ENCODE measurements at places on chromosomes 5 and 9.

DNA sequence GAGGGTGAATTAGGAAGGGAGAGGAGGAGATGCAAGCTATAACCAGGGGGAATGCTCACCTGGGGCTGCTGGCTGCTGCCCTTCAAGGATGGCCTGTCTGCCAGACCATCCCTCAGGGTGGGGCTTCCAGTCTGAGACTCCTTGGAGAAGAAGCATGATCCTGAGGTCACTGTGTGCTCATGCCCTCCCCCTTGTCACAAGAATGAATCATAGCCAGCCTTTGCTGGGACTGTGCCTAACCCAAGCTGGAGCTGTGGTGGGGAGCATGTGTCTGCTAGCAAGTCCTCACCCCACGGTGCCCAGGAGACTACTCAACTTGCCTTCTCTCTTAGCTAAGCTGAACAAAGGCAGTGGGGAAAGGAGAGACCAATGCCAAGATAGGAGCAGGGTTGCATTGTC is 463.6 kb downstream of the SPOCK1 start:
- no peak for DNase-seq

DNA sequence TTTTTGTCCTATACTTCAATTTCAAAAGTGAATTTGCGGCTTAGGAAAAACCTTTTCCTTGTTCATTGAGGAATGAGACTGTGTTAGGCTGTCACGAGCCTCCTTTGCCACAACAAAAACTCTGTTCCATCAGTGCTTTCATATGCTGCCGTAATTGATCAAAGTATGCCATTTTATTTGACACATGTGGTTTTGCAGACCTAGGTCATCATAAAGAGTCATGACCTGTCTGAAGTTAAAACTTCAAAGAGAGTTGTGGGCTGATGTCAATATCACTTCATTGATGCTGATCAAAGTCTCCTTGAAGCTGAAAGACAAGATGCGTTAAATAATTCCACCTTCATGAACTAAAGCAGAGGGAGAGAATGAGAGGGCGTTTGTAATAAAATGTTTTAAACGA is 55.5 kb downstream of the SYK start:
- DNase-seq = no peak

- no peak for DNase-seq
Measured at GRCh38 chr5:84239494-84239893, 145.2 kb downstream of the EDIL3 start.

DNA sequence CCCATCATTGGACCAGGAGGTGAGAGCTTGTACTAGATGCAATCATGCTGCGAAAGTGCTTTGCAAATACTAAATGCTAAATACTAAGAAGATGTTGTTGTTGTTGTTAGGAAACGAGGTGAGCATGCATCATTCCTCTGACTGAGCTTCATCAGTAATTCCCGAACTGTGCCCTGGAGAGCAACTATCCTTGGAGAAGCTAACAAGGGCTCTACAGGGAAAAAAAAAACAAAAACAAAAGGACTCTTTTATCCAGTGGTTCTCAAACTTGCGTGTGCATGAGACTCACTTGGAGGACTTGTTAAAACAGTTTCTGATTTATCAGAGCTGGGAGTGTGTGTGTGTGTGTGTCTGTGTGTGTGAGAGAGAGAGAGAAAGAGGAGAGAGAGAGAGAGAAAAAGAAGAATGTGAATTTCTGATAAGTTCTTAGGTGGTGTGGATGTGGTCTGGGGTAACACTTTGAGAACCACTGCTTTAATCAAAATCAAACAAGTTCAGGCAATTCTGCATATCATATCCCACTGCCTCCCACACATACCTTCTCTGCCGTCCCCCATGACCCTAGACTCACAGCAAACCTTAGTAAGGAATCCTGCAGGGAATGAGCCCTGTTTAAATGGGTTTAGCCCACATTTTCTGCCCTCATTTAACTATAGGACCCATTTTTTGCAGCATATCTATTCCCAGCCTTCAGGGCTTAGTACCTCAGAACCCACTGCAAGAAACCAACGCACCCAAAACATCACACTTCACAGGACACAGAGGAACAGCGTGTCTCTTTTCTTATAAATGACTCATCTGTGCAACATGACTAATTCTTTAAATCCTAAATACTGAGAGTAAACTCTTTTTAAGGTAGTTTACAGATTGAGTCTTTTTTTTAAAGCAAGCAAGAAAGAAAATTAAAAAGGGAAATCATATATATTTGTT is 48.9 kb downstream of the PDE6A start:
- DNase-seq = no peak

GRCh38 chr5:136811551-136811950 is 446.2 kb upstream of the TRPC7 start:
- no peak for DNase-seq

- no peak for DNase-seq
Measured at GRCh38 chr5:35227720-35228119, 2.6 kb downstream of the PRLR start.

DNA sequence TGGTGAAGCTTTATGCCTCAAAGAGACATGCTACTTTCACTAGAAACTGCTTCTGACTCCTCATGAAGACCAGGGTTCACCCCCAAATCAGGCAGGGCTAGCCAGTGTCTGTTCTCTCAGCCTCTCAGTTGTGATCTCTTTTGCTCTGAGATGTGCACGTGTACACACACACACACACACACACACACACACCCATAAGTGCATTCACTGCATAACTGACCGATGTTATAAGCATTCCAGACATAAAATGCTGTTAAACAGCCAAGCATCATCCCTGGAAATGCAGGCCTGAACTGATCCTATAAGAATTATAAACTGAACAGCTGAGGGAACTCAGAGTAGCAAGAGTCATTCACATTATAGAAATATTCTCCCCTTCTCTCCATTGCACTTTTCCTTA is 85.0 kb downstream of the FSTL4 start:
- no peak for DNase-seq

DNA sequence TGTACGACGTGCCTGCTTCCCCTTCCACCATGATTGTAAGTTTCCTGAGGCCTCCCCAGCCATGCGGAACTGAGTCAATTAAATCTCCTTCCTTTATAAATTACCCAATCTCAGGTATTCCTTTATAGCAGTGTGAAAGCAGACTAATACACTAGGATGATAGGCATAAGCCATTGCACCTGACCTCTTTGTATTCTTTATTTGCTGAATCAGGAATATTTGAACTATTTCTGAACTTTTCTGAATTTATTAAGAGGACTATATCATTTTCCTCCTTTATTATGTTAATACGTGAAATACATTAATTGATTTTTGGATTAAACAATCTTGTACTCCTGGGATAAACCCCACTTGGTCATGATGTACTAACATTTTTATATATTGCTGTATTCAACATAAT is 28.2 kb upstream of the NR4A3 start:
- DNase-seq = no peak

GRCh38 chr5:72221541-72221940 is 98.5 kb downstream of the MRPS27 start:
- no peak for DNase-seq

DNA sequence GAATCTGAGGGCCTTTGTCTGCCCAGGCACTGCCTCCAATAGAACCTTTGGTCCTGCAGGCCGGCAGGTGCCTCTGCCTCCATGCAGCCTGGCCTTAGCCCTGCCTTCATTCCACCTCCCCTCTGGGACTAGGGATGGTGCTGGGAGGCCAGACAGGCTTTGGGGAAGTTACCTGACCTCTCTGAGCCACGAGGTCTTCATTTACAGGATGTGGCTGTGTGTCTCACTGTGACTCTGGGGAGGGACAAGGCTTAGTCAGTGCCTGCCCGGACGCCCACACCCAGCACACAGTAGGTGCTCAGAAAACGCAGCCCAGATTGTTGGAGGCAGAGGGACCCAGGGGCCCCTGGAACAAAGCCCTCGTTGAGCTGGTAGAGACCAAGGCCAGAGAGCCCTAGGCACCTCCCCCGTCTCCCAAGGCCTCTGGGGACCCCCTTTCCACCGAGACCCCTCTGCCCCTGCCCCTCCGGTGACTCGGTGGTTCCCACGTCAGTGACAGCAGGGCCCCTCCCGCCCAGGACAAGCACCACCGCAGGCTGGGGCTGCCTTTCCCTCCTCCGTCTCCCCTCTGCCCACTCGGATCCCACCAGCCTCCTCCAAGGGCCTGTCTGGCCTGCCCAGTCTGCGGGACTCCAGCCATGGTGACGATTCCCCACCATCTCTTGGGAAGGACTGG is 46.9 kb upstream of the EGFL7 start:
- no peak for DNase-seq

GRCh38 chr9:20289423-20290010 is 332.8 kb downstream of the MLLT3 start:
- no peak for DNase-seq

GRCh38 chr5:51664491-51665250 is 281.4 kb downstream of the ISL1 start:
- no peak for DNase-seq

DNA sequence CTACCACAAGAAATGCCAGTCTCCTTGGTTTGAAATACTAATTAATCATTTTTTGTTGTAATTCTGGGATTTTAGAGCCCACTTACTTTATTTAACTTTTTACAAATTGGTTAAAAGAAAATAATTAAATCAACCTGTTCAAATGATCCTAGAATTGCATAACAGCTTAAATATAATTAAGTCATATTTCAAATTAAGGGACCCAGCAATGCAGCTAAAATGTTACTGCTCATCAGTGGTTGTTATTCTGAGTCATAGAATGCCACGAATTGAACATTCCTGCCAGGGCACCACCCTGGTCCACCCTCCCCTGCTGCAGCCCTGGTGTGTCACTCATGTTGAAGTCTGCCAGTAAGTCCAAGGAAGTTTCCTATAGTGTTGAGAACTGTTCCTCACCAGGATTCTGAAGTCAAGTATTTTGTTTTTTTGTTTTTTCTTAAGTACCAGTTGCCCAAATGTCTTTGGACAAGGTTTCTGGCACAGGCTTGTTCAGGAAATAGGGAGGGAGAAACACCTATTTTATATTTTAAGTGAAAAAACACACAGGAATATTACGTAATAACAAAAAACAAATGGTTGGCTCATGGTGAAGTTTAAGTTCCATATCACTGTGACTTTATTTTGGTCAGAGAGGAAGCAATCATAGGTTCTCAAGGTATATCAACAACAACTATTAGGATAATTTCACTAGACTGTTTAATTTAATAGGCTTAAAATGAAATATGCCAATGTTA is 4.3 kb upstream of the ITGA1 start:
- no peak for DNase-seq

DNA sequence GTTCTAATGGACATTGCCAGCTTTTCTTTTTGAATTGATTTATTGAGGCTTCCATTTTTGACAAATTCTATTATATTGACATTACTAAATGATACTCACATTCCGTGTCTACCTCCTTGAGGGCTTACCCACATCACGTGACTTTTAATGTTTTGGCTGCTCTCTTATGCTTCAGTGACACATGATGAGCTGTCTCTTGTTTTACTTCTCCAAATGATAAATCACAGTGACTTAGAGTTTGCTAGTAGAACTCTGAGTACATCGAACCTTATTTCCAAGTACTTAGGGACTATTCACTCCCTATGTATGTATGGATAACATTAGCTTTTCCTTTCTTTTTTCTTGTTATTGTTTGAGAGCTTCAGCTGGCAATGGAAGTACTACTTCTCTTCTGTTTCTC is 169.8 kb upstream of the KCNN2 start:
- DNase-seq = no peak

DNA sequence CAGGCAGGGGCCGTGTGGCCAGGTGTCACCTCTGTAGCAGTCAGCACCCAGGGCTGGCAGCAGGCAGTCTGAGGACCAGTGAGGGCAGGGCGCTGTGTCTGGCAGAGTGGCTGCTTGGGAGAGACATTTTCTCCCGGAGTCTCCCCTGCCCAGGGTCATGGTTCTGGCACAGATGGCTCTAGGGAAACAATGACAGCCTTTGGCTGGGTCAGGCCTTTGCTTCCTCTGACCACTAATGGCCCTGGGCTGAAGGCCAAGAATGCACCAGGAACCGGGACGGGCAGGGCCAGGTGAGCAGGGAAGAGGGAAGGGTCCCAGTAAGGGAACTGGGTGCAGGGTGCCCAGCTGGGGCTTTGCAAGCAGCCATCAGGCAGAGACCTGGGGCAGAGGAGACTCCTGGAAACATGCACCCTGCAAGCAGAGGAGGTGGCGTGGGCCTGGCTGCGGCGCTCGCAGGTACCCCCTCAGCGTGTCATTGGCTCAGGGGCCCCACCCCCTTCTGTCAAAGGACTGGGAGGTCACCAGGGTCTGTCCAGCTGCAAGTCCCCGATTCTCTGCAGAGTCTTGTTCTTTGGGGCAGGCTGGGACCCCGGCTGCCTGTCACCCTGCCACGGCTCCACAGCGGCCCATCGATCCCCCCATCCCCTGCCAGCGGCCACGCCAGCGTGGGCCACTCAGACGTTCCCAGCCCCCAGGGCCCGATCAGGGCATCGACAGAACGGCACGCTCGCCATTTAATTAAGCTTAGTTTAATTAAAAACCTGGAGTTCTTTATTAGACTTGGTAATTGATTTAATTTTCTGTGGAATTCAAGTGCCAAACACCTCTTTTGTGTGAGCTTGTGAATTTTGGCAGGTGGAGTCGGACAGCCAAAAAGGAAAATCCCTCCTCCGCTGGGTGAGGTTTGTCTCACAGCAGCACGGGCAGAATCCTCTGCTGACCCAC is 18.9 kb upstream of the TMEM250 start:
- no peak for DNase-seq

- DNase-seq = no peak
Measured at GRCh38 chr9:124137009-124137943, 120.5 kb upstream of the NEK6 start.

GRCh38 chr9:131008909-131009618 is at the start of gene LAMC3:
TSS of gene LAMC3 (plus strand) at chr9:131009174. CDS start at chr9:131009215, 41 bp downstream.
- DNase-seq = no peak

GRCh38 chr9:19408316-19408692 is 505 bp upstream of the ACER2 start:
- no peak for DNase-seq

- DNase-seq = no peak
Measured at GRCh38 chr9:114407889-114408288, 20.1 kb upstream of the AKNA start.

DNA sequence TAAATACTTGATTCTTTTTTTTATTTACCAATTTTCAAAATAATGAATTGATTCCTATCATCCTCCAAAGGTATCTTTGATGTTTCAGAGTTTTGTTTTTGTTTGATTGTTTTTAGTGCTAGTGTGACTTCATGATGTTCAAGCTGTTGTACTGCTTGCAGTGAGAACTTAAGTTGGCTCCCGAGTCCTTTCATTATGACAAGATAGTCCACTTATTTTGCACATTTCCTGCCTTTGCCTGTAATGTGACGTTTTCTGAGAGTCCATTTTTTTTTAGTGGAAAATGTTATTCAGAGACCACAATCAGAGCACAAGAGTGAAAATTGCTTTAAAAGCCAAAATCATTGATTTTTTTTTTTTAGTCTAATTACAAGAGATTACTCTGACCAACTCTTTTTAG is 60.1 kb upstream of the FCHO2 start:
- DNase-seq = no peak
